ENCODE measurements at places on chromosomes 5 and 9.

GRCh38 chr5:118270526-118270925, 717.8 kb downstream of the DTWD2 start:
- DNase-seq: no peak

- no peak for DNase-seq
These were observed 53.1 kb downstream of the LIX1 start for GRCh38 chr5:97089149-97089801.

- peak; percentile 41 for DNase-seq
These were observed 10.5 kb downstream of the ARSK start for GRCh38 chr5:95565280-95565920.

DNA sequence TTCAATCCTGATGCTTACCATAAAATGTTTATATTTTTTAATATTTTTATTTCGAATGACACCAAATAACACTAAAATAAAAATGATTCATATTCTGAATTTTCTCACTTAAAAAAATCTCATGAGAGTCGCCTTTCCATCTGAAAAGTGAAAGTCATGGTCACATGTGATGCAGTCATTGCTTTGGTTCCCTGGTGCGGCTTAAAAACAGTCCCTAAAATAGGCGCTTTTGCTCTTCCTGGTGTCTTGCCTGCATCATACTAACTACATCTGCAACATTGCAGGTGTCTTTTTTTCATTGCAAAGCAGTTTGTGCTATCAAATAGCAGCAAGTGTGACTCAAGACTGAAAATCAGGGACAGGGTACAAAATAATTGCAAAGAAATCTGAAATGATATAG, 185.2 kb upstream of the NREP start:
- no peak for DNase-seq

- DNase-seq: no peak
These were observed 21.2 kb upstream of the IL17B start for GRCh38 chr5:149400304-149400703.
